CD4-positive, alpha-beta T cell treated with Interleukin-6 at 100 ng/mL for 8 hours (primary cell): ENCODE measurements at places on chromosomes 6 and 20.

DNA sequence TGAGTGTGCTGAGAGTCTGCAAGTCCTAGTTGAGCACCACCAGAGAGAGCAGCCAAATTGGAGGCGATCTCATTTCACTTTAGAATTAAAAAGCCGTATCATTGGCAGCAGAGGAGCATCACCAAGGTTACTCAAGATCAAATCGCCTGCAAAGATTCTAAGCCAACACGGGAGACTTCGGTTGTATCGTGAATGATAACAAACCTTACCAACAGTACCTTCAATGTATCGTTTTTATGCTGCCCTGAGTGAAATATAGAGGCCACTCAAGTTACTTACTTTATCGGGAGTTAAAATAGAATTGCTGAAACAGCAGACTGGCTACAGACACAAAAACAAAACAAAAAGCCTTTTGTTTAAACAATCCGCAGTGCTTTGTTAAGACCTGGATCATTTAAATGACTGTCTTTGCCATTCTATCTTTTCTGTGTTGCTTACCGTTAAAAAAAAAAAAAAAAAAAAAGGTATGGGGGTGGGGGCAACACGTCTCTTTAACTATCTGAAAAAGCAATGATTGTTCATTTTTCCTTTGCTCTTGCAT is 14.2 kb downstream of the NHSL1 start:
- DNase-seq = no peak

DNA sequence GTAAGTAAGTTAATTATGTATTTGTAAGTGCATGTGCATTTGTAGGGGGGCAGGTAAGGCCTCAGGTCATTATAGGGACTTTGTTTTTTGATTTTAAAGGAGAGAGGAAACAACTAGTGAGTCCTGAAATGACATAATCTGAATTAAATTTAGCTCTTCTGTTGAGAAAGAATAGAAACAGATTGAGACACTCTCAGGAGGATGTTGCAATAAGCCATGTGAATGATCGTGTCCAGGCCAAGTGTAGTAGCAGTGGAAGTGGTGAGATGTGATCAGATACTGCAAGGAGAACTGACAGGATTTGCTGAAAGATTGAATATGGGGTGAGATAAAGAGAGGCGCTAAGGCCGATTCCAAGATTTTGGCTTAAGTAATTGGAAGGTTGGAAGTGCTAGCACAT is 2.6 kb upstream of the CENPW start:
- no peak for DNase-seq

DNA sequence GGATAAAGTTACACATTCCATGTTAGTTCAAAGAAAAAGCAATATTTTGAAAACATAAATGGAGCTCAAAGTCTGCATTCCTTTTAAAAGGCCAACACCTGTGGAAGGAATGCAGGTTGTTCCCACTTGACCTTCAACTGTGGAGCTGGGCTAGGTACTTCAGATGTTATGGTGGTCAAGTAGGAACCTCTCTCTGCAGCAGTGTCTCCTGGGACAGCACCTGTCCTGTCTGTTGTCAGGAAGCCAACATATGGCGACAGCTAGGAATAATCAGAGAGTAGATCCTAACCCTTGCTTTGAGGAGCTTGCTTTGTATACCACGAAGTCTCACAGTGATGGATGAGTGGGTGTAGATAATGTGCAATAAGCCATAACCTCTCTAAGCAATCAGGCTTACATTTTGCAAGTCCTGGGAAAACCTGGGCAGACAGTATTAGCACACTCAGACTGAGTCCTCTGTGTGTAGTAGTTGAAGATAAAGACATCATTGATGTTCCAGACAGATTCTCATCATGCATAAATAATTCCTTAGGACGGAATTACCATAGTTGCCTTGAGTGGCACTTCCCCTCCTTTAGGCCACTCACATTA is 347.5 kb downstream of the PRL start:
- DNase-seq = no peak

DNA sequence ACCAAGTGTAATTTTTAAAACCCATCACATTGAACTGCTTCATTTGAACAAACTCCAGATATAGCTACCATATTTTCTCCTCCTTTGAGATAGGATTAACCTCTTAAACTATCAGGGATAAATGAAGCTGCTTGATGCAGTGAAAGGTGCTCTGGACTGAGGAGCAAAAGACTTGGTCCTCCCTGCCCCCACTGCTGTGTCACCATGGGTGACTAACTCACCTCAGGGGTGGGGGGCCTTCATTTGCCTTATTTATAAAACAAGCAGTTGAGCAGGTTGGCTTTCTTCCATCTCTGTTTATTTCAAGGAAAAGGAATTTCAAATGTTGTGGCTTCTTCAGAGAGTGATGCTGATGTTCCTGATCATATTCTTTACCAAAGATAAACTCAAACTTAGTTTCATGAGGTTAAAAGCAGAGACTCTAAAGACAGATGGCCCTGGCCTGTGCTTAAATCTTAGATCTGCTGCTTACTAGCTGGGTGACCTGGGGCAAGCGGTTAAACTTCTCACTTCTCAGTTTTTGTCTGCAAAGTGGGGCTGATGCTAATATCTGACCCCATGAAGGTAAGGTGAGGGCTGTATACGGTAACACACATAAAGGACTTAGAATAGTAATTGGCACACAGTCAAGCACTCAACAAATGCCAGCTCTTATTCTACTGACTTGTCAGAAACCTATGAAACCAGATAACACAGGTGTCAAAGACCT is 50.5 kb downstream of the FHL5 start:
- no peak for DNase-seq

GRCh38 chr20:20003031-20003954 is 13.9 kb upstream of the NAA20 start:
- no peak for DNase-seq

DNA sequence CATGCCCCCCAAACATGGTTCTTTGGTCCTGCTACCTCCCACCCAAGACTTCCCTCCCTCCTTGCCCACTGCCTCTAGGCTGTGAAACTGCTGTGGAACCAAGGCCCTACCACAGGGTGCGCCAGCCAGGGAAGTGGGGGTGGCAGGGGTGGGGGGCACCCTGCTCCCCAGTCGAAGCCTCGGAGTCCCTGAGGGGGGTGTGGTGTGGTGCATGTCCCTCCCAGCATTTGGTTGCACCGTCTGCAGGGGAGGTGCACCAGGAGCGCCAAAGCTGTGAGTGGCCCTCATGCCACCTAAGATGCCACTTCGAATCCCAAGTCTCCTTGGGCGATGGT is 1.8 kb downstream of the RGS19 start:
- DNase-seq = no peak

DNA sequence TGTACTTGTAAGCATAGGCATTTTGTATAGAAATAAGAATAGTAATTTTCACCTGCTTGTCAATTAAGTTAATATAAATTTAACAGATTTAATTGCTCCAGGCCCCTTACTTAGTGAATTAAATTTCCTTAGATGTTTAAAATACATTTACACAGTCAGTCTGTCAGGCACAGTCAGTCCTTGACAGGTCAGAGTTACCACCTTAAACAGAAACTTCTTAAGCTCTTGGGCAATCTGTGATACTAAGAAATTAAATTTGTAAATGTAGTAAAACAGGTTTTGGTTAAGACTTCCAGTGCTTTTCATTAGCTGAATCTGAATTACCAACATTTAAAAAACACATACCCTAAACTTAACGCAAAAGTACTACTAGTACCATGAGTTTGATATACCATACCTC is 15.9 kb downstream of the PTPRA start:
- DNase-seq = no peak

DNA sequence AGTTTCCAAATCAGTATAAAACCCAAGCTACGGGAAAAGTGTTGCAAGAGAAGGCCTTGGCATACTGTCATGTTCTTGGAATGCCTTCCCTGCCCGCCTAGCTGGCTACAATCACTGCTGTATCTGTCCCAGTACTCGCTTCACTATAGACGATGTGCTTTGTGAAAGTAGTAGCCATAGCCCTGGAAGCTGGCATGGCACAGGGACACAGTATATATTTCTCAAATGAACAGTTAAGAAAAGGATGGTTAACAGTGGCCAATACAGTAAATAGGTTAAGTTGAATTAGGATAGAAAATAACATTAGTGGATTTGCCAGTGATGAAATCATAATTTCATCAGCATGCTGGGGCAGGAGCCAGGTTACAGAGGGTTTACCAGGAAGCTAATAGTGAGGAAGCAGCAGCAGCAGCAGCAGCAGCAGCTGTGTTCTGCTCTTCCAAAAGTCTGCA is 499.3 kb downstream of the CDKAL1 start:
- no peak for DNase-seq

DNA sequence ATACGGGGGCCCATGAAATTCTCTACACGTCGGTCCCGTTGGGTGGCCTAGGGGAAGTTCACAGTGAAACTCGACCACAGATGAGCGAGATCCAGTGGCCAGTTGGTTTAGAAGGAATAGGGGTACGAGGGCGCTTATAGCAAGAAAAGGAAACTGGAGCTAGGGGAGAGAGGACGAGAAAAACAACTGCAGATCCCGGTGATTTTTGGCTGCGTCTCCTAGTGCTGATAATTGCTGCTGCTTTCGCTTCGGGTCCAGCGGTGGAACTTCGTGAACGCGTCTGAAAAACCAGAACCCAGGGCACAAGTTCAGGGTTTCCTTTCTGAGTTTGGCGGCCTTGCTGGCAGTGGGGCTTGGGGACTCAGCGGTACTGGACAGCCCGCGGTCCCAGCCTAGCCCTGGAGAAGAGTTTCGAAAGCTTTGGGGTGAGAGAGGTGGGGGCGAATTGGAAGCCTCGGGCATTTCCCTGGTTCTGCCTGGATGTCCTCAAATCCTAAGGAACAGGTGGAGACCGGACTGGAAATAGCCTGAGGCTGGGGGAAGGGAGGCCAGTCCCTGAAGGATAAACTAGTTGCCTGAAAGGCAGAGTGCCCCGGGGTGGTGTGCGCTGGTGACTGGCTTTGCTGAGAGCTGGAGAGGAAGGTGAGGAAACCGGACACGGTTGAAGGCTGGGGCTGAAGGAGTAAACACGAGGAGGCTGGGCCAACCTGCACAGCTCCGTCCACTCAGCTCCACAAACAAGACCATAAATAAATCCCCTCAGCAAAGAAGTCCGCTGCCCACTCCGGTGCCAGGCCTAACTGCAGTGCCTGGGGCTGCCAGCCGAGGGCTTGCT is 793 bp downstream of the GMPR start:
- no peak for DNase-seq

- DNase-seq = no peak
Observed at GRCh38 chr6:14121936-14122344, 4.4 kb downstream of the CD83 start.
